ENCODE measurements at places on chromosomes 2 and 18.

DNA sequence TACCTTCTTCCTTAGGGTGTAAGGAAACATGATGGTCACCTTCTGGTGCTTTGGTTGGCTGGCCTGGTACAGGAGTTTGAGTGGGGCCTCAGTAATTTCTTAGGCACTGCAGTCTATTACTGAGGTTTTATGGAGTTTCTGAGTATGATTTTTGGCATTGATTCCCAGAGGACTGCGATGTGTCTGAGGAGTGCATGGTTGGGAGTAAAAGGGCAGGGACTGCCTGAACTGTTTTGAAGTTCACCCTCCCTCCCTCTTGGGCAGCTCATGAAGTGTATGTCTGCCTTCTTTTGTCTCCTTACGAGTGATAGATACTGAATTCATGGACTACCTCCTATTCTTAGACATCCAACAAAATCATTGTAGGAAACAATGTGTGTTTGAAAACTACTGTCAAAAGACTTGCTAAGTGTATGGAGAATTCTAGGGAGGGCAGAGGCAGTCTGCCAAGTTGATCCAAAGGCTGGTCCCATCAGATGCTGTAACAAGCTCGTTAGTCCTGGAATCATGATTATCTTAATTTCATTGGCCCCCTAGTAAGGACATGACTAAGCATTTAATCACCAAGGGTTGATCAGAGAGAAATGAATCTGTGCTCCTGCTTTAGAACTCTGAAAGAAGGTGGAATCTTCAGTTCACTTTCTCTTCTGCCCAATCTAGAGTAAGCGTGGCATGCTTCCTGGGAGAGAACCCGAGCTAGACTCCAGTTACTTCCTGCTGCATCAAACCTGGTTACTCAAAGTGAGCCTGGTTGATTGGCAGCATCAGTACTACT lies 26.5 kb downstream of the LYPD6B start:
- DNase-seq = no peak

DNA sequence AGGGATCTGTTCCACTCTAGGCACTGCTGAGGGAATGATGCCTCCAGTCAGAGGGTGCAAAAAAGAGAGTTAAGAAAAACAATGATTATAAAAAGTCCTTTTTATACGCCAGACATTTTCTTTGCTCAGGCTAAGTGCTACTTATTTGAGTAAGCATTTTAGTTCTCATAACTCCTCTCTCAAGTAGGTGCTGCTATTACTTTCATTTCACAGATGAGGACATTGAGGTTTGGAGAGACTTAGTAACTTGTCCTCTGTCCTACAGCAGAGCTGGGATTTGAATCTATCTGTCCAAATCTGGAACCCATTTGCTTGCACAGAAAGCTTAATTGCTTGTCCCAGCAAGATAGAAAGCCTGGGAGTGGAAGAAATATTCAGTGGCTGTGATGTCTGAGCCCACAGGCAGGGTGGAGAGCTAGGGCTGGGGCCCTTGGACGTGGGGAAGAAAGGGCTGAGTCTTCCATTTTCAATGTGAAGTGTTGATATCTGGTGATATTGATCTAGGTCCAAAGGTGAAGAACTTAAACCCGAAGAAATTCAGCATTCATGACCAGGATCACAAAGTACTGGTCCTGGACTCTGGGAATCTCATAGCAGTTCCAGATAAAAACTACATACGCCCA lies 5.8 kb downstream of the IL37 start:
- DNase-seq = no peak

DNA sequence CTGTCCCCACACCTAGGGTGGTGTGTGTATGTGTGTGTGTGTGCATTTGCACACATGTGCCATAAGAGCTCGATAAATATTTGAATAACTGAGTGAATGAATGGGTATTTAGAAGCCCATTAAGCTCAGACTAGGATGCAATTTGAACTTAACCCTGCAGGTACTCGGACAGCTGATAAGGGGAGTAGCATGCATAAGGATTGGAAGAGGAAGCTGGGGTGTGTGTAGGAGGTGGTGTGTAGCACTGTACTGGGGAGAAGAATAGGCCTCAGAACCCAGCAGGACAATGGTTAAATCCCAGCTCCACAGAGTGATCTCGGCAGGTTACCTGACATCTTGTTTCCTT lies 1.8 kb upstream of the KCNF1 start:
- DNase-seq = no peak

DNA sequence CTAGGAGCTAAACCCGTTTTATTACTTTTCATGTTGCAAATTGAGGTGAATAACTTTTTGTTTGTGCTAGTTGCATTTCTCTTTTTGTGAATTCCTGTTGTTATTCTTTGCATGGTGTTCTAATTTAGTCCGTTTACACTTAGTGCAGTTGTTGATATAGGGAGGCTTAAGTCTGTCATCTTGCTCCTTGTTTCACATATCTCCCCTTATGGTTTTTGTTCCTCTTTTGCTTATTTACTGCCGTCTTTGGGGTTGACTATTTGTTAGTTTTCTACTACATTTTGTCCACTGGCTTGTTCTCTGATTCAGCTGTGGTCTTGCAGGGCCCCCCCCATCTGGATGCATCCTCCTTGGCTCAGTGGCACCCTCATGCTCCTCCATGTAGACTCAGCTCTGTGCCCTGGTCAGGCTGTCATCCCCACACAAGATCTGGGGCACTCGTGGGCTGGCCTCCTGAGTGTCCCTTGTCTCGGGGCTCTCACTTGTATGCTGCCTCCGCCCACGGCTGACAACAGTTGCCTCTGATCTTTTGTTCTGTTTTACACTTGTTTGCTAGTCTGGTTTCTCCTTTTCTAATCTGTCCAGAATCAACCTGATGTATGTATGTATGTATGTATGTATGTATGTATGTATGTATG lies 42.9 kb upstream of the ASB1 start:
- no peak for DNase-seq

- DNase-seq = no peak
Measured at GRCh38 chr2:111138839-111139238, 18.1 kb downstream of the BCL2L11 start.

DNA sequence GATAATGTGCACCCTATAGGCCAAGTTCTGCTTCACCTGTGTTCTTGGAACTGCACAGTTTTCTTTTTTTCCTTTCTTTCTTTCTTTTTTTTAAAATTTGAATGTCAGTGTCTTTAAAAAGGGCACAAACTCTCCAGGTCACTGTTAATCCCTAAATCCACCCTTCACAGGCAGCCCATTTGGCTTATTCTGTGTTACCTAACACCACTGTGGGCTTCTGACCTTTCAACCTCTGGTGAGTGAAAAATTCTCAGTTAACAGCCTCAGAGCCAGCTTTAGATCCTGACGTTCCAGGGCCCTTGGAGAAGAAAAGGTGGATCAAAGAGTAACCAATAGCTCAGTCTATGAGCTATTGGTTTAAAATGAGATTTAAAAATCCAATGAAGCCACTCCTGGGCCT lies 6.8 kb upstream of the CETN1 start:
- DNase-seq = no peak

DNA sequence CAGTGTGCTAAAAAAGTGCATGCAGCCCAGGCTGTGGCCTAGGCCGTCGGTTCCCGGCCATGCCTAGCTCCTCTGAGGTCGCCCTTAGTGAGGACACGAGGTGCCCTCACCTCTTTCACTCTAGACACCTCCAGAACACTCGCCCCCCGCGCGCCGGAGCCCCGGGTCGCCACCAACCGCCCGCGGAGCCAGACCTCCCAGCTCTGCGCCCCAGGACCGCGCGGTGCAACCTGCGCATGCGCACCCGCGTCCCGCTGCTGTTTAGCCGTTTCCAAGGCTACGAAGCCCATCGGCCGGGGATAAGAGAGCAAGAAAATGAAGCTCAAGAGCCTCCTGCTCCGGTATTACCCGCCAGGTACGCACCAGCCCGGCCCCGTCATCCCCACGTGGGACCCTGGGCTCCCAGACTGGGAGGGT lies at the start of gene DAW1:
Gene DAW1, plus strand, starts transcription at position 257 of the 417 bp plus-strand sequence. Its CDS starts 59 bp downstream, at position 316.
- DNase-seq = no peak

- DNase-seq = no peak
Measured at GRCh38 chr2:46086578-46087070, 210.6 kb upstream of the EPAS1 start.

DNA sequence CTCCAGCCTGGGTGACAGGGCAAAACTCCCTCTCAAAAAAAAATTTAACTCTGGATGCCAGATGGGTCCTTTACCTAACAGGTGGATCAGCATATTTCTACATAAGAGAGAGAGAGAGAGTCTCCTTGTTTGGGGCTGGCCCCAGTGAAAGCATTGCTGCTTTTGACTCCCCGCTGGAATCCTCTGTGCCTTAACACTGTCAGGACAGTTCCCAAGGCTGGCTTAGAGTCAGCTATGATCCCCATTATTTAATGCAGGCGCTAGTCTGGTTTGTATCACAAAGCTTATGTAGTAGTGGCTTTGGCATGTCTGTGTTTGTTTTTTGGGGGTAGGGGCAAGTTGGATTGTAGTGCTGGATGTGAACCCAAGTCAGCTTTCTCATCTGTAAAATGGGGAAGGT lies 9.4 kb downstream of the INPP4A start:
- DNase-seq = no peak

GRCh38 chr2:173424886-173425285 lies 70.2 kb downstream of the CDCA7 start:
- no peak for DNase-seq

DNA sequence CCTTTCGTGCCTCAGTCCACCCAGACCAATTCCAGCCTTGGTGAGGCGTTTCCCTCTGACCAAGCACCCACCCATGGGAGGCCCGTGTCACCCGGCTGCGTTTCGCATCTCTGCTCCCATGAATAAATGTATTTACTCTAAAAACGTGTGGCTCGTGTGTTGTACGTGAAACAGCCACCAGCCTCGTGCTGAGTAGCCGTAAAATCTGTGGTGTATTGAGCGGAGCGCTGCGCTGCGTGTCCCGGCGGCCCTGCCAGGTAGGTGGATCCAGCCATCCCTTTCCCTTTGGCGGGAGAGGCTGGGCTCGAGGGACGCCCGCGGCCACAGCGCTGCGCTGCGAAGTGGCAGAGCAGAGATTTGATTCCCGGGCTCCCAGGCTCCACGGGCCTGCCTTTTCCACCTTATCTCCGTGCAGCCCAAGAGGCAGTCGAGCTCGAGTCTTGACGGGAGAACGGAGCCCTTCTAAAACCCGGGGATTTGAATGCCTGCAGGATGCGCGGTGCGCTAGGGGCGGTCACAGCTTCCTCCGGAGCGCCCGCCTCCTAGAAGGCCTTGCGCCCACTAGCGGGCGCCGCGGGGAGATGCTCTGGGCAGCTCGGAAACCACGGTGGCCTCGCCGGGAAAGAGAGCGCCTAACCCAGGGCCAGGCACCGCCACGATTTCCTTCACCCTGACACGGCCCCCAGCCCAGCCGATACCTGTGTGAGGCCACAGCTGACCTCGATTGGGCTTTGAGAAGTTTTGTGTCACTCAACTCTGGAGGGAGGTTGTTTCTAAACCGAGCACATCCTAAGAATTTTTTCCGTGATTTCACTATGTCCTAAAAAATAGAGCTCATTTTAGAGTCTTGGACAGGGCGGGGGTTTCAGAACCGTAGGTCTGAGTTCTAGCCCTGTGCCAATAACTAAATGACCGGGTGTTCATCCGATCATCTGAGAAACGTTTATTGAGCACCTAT lies 3.9 kb upstream of the PSMD1 start:
- peak; percentile 27 for DNase-seq

DNA sequence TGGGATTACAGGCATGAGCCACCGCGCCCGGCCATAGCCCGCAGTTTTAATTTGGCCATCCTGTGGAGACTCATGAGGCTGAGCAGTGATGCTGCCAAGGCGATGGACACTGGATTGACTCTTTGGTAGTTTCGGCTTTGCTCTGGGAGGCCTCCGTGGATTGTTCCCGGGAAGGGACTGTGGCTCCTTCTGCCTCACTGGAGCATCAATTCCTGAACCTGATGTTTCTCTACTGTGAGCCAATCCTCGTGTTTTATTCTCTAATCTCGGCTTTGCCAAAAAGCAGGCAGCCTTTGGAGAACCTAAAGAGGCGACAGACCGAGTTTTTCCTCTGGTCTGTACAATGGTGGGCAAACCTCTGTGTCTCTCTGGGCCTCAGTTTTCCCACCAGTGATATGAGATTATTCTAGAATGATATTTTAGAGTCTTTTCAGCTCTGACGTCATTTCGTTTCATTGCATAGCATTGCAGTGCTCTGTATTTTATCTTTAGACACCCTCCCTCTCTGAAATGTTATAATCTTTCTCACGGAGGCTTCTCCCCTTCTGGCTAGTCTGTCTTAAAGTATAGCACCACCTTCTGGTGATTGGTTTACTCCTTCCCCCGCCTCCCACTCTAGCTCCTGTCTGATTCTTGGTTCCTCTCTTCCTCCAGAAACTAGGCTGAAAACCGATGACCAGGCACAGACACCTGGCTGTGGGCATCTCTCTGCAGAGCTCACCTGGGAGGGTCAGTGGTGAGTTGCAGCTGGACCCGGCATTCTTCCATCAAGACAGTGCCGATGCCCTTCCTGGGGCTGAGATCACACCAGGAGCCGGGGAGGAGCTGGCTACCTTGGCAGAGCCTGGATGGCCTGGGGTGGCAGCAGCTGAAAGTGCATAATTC lies 341.3 kb downstream of the MYCN start:
- no peak for DNase-seq

- no peak for DNase-seq
Measured at GRCh38 chr18:79361766-79362522, 33.8 kb upstream of the NFATC1 start.

DNA sequence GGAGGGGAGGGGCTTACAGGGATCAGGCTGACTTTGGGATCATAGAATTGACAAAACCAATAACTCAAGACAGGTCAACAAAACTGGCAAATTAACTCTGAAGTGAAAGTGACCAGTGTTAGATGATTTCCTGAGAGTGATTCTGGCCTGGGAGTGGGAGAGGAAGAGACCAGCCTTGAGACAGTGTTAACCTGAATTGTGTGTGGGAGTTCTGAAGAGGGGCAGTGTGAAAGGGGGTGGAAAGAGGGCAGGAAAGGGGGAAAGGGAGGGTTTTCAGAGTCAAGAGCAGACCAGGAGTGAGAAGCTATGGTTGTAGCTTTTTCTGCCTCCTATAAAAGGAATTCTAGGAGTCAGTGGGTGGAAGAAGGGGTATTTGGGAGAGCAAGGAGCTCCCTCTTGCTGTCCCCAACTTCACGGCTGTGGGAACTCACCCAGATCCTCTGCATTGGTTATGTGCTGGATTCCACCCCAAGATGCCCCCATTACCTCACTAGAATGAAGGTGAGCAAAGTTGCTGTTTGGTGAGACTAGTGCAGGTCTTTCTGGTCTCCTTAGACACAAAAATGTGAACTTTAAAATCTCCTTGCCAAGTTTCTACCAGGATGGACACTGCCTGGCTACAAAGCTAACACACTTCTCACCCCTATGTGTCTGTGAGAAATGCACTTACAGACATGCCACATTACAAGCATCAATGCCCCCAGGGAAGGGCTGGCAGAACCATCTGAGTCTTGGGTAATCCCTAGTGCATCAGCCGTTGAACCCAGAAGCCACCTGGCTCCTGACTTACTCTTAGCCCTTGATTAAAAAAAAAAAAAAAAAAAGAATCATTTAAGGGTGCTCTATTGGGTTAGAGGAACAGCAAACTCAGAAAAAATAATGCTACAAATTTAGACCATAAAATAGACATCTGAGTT lies 61.6 kb downstream of the BMP10 start:
- DNase-seq = no peak

- DNase-seq = no peak
Measured at GRCh38 chr18:48889981-48890762, 60.6 kb downstream of the SMAD7 start.
